ENCODE measurements at places on chromosomes 13 and 19. TPM values are rescaled to one million over a fixed set of nuclear protein-coding genes. Genes with fewer than 3 reads are reported as not detected.

The TRPC4 gene
- not detected for total RNA-seq

The TOMM40 gene
- 108 TPM for total RNA-seq

The KRTDAP gene
- total RNA-seq: 9.0 TPM

The ATP12A gene
- 1.2 TPM for total RNA-seq

The ZNF850 gene
- 2.2 TPM for total RNA-seq

The GNG7 gene
- 0.10 TPM for total RNA-seq

The PINLYP gene
- total RNA-seq: 16.6 TPM

The TEAD2 gene
- 26.7 TPM for total RNA-seq

Data from foreskin keratinocyte (primary cell).